Mucosa of gallbladder (tissue), 1 donor: ENCODE measurements at places on chromosomes 3 and 15.

DNA sequence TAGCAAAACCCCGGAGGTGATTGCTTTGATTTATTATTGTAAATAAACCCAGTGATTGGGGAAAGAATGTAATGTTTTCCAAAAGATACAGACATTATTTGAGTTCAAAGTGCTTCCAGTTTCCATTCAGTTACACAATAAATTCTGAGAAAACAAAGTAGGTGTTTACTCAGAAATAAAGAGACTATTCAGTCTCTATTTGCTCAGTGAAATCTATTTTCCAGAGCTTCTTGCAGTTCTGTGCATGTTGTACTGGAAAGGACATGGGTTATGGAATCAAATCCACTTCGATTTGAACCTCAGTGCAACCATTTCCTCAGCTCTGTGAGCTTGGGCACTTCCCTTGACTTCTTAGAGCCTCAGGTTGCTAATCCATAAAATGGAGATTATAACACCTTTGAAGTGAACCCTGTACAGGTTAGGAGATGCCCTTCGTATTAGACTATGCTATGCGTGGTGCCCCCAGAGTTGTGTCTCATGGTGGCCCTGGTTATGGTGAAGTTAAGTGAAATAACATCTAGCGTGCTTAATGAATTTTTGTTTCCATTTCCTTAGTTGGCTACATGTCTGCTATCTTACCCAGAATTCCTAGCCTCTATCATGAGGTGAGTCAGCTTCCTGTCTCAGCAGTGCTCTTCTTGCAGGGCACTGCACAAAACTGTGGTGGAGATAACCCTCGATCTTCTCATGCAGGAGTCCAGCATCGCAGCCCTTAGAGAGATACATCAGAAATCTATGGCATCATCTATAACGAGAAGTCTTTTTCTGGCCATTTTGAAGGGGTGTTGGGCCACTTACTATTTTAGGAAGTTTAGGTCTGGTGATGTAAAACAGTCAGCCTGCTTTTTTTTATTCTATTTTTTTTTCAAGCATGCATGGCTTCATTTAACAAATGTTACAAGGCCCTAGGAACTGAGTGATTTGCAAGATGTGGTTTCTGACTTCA lies 97.7 kb downstream of the RPL39L start:
- DNase-seq, result no peak

- DNase-seq, result no peak
These were observed 51.9 kb downstream of the CERS3 start for GRCh38 chr15:100476805-100477204.

DNA sequence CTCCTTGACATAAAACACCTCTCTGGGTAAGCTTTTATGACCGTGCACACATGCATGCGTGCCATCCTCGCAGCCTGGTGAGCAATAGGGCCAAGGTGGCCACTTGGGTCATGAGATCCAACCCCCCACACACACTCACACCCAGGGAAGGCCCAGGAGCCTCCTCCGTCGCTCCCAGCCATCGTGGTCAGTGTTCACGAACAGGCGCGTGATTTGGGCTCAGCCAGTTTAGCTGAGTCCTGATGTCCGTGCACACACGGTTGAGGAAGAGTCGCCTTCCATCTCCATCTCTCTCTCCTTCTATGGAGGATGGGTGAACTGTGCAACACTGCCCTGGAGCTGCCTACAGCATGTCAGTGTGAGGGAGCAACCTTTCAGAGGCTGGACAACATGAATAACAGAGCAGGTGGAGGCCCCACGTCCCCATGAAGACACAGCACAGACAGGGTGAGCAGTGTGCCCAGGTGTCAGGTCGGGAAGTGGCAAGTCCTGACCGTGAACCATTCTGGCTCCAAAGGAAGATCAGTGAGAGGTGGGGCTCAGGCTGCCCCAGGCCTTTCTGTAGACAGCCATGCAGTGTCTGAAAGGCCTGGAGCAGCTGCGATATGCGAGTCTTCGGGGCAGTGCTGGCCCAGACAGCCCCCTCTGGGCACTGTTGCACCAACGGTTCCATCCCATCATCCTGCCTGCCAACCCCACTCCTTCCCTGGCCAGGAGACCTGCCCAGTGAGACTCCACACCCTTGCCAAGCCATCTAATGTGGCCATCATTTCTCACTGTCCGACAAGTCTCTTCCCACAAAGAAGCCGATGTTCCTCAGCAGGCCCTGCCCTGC lies 253.4 kb downstream of the OCA2 start:
- no peak for DNase-seq

DNA sequence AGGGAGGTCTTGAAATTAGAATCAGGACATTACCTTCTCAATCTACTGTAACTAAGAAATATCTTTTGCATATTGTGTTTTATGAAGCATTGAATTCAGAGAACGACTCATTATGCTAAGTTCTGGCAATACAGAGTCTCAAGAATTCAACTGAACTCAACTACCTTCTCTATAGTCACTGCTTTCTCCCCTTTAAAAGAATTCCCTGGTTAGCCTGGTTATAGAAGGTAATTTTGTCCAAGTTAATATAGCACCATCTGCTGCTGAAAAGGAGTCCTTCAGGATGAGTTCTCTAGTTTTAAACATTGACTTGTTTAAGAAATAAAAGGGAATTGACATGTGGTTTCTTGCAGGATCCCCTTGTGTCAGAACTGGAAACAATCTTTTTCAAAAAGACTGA lies 60.2 kb downstream of the IL16 start:
- DNase-seq, result no peak

- DNase-seq, result no peak
These were observed 59.9 kb upstream of the TFRC start for GRCh38 chr3:196141866-196142201.

DNA sequence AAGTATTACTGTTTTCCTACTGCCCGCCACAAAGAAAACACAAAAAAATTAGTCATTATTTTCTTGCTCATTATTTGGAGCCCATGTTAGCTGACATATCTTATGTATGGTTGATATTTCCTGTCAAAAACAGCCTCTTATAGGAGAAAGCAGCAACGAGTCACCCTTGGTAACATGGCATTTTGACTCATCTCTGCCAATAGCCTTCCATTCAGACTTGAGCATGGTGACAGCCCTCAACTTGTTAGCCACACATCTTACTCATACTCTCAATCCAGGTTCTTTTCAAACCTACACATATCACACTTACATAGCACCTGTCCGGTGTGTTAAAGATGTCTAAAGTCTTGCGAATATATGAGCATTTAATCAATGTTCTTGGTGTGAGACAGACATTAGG lies 109.4 kb upstream of the SAMMSON start:
- no peak for DNase-seq

DNA sequence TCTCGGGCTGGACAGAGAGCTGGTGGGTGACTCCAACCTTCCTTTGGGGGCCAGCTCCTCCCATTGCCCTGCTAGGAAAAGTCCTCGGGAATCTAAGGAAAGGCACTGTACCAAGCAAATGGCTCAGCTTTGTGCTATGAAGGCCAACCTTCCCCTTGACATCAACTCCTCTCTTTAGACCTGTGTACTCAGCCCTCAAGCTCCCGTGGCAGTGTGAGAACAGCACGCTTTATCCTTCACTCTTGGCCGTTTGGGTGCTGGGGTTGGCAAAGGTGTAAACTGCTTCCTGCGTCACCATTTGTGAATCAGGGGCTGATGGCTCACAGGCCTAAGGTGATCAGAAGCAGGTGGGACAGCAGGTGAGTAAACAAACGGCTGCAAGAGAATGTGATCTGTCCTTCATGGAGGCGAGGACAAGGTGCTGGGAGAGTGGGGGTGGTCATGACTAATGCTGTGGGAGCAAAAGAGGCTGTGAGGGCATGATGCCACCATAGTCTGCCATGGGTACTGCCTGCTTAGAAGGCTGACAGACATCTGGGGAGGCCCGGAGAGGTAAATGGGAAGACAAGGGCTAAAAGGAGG lies 165.2 kb upstream of the TPM1 start:
- DNase-seq, result no peak

- DNase-seq, result no peak
These were observed 619.7 kb upstream of the AGTR1 start for GRCh38 chr3:148077965-148078364.

DNA sequence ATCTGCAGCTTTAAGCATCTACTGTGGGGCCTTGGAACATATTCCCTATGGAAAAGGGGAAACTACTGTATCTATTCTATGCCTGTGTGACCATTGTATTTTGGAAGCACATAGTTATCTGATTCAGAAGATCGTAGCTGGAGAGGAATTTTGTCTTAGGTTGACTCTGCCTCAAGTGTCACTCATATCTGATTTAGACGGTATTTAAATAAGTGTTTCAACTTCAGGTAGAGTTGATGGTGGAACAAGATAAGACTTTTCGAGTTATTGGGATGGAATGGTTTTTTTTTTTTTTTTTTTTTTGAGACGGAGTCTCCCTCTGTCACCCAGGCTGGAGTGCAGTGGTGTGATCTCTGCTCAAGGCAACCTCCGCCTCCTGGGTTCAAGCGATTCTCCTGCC lies 8.9 kb upstream of the DENND6A start:
- DNase-seq, result no peak

GRCh38 chr3:175932586-175932985 lies 1073.5 kb downstream of the NAALADL2 start:
- DNase-seq, result no peak

DNA sequence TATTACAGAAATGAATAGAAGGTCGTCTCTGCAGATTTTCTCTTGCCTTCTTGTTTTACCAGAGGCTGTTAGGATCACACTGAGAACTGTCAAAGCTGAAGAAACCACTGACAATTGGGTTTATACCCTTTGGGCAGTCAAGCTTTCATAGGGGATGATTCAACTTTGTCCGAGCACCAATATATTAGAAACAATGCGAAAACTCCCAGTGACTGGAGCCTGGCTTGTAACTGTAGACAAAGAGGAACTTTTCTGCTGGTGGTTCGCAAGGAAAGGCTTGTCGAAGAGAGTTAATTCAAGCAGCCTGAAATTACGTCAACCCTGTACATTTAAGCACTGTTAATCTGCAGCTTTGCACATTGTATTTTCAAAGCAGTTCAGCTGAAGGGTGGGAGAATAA lies 193.2 kb upstream of the ZNF385D start:
- no peak for DNase-seq

DNA sequence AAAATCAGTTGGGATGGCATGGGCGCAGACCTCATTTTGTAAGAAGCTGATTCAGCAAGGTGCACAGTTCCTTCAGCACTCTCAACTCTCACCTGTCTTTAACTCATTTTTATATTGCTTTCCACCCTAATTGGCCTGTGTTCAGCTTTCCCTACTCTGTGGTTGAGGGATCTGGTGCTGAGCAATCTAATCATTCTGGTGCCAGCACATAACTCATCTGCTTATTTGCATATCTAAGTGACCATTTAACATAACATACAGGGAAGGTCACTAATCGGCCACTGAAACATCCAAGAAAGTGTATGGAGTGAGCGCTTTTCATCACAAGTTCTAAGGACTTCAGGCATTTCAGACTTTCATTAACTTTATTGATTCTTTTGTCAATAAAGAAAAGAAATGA lies 303.4 kb upstream of the ROPN1 start:
- no peak for DNase-seq

DNA sequence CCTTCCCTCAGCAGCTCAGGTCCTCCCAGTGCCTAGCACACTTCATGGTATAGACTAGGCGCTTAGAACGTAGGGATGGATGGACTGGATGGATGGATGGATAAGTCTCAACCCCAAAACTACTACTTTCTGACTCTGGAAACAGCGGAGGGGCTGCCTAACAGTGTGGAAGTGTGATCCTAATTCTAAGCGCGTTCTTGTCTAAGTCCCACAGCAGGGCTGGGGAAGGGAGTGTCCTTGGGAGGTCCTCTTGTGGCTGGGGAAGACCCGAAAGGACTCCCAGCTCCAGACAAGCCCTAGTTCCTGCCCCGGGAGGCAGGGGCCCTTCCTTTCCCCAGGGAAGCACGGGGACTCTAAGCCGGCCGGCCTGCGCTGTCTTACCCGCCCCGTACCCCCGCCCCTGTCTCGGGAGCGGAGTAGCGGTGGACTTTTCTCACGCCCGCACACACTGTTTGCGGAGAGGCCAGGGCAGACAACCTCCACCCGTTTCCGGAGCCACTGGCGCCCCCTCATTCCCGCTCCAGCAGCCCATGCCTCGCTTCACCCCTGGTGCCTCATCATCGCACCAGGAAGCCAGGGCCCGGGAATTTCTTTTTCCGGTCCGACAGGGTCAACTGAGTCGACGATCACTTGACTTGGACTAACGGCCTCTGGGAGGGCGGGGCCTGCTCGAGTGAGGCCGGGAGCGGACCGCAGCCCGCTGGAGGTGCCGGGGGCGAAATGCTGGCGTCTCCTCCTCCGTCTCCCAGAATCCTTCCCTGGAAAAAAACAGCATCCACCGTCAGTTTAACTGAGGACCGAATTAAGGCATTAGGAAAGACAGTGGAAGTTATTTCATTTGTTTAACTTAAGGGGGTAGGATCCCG lies 133.3 kb downstream of the TBC1D2B start:
- DNase-seq, result peak; percentile 84

GRCh38 chr3:46146548-46146947 lies 61.6 kb downstream of the CCR1 start:
- DNase-seq, result no peak

- DNase-seq, result no peak
These were observed 26.0 kb upstream of the CORO2B start for GRCh38 chr15:68552773-68553172.

- DNase-seq, result no peak
These were observed 47.2 kb downstream of the CD86 start for GRCh38 chr3:122102191-122102935.

- DNase-seq, result no peak
These were observed 12.4 kb downstream of the WDR5B start for GRCh38 chr3:122403489-122403888.

- peak; percentile 66 for DNase-seq
These were observed 34.6 kb downstream of the THSD4 start for GRCh38 chr15:71149646-71150557.

GRCh38 chr3:24086617-24087404 lies 141.7 kb downstream of the NR1D2 start:
- no peak for DNase-seq

DNA sequence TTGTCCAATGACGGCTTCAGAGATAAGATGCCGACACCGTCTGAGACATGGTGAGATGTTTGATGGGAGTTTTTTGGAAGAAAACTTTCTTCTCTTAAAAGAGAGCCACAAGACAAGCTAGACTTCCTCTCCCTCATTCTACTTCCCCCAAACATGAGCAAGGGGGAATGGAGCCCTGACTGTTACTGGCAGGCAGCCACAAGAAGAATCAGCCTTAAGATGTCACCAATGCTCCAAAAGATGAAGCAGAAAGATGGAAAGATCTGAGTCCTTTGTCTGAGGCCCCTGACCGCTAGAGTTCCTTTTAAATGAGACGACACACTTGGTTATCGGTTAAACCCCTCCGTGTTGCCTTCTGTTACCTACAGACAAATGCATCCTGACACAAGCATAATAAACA lies 108.7 kb downstream of the ST8SIA2 start:
- no peak for DNase-seq

- DNase-seq, result no peak
These were observed 34.9 kb downstream of the IDH2 start for GRCh38 chr15:90067181-90067952.

GRCh38 chr3:69085833-69086722 lies 1.3 kb downstream of the ARL6IP5 start:
- peak; percentile 89 for DNase-seq

GRCh38 chr15:65071381-65071811 lies 3.6 kb upstream of the RASL12 start:
- DNase-seq, result no peak

- no peak for DNase-seq
These were observed 222.6 kb upstream of the NR2F2 start for GRCh38 chr15:96107916-96108315.
